Suppressor macrophage (primary cell): ENCODE measurements at places on chromosomes 5 and 9.

GRCh38 chr5:148933903-148934432, 107.6 kb downstream of the ADRB2 start:
- DNase-seq: peak; percentile 30

- DNase-seq: no peak
Observed at GRCh38 chr5:148729182-148729581, 74.9 kb upstream of the HTR4 start.

- DNase-seq: no peak
Observed at GRCh38 chr5:34833976-34834793, 4.8 kb upstream of the TTC23L start.

- DNase-seq: no peak
Observed at GRCh38 chr9:14831074-14831473, 79.2 kb downstream of the FREM1 start.

DNA sequence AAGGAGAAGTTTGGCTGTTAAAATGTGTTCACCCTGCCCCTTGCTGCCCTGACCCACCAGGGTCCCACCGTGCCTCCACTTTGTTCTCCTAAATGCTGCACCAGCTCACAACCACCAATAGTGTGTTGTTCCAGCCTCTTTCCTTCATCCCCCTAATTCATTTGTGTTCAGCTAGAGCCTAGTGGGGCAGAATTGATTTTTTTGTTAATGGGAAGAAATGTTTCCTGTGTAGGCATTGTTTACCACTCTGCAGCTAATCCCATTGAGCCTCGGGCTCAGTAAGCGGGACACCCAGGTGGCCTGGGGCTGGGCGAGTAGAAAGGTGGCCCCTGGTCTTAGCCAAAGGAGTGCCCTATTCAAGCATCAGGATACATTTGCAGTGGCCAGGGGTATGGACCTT, 127.6 kb downstream of the MVB12B start:
- no peak for DNase-seq

- DNase-seq: no peak
Observed at GRCh38 chr5:139283252-139284166, 10.0 kb upstream of the MATR3 start.

DNA sequence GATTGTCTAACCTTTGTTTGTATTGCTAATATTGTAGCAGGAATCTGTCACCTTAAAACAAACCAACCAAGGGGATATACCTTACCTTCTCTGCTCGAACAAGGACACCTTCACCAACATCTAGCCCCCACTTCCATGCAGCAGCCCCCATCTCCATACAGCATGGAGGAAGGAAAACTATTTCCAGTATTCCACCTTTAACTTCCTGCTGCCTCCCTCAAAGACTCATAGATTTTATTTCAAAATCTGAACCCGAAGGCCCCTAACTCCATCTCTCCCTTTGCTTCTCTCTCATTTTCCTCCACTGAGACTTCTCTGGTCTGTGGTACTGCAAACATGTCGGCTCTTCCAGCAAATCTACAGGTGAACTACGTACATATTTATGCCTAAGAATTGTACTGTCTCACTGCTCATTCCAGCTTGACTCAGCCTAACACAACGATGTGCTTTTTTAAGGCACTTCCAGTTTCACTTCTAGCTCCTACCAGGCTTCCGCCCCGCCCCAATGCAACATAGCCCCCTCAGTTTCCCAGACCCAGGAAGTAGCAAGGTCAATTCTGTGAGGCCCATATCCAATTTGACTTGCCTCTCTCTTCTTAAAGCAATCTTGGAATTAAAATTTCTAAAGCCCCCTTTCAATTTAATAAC, 70.7 kb upstream of the RNF38 start:
- peak; percentile 74 for DNase-seq

DNA sequence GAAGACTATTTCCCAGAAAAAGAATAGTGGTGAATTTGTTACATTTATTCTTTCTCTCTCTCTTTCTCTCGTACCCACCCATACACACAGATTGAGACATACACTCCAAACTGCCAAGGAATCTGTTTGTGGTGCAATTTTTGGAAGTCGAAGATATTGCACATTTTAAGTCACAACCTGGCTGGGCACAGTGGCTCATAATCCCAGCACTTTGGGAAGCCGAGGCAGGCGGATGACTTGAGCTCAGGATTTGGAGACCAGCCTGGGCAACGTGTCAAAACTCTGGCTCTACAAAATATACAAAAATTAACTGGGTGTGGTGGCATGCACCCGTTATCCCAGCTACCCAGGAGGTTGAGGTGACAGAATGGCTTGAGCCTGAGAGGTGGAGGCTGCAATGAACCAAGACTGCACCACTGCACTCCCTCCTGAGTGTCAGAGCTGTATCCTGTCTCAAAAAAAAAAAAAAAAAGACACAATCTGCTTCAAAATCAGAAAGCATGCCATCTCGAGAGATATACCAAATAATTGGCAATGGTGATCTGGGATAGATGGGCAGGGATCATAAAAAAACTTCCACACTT, 19.2 kb upstream of the PLIN2 start:
- no peak for DNase-seq

DNA sequence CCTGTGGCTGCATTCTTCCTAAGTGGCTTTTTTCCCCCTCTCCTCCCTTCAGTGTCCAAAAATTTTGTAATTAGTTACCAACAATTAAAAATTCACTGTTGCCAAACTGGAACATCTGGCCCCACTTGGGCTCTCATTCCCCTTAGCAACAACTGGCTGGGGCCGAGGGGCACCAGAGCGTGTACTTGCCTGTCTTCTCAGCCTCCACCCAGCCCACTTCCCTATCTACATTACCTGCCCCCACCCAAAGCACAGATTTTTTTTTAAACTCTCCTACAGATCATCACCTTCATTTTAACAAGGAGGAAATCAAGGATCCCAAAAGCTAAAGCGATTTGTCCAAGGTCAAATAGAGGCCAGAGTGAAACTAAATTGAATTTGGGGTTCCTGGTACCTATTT, 278.8 kb downstream of the EBF1 start:
- DNase-seq: no peak

GRCh38 chr9:35835216-35835632, 6.2 kb downstream of the TMEM8B start:
- no peak for DNase-seq
